Esophagus squamous epithelium (tissue), 5 donors: ENCODE measurements at places on chromosomes 2 and 18. TPM values are rescaled to one million over a fixed set of nuclear protein-coding genes. Genes with fewer than 3 reads are reported as not detected.

- H3K27ac ChIP-seq, result no peak overlapping the region
- no peaks in the 10 kb centered on the region for H3K27me3 ChIP-seq
- no peaks in the 10 kb centered on the region for H3K4me1 ChIP-seq
- H3K4me3 ChIP-seq, result no peak overlapping the region
- H3K36me3 ChIP-seq, result no peaks in the 10 kb centered on the region
These were observed 259.7 kb downstream of the CMPK2 start for GRCh38 chr2:6605836-6606505.

- peaks cover under 1% of the 10 kb centered on the region for H3K4me1 ChIP-seq
- DNase-seq, result no peak
- H3K27me3 ChIP-seq, result no peaks in the 10 kb centered on the region
These were observed 17.4 kb downstream of the XDH start for GRCh38 chr2:31397094-31397493.

DNA sequence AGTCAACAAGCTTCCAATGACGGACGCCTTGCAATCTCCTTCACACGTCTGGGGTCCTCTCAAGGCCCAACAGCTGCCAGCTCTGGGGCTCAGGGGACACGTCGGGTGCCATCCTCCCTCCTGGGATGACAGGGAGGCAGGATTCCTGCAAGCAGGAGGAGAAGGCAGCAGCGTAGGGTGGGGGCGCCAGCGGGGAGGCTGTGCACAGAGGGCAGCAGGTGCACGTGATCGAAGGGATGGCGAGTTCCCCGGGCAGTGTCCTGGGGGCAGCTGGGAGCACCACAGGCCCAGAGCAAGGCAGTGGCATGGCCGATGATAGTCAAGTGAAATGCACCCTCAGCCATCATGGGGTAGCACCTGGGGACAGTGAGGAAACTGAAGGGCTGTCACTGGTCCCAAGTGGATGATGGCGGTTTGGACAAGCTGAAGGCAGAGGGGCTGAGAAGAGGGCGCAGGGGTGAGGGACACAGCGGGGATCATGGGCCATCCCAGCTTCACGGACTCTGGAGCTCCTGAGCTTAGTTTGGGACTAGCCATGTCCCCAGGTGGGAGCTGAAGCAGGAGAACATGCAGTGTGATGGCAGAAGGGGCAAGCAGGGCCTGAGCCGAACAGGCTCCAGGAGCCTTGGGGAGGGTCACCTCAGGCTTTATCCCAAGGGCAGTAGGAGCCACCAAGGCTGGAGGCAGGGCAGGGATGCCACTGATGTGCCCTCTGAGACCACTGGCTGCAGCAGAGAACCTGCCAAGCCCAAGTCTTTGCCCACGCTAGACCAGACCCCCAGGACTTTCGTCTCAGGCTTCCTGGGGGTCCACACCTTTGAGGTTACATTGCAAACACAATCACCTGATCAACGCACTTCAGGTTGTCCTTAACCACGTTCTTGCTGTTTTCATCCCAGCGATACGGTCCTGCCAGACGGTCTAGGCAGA, 16.3 kb upstream of the SNED1 start:
- H3K36me3 ChIP-seq, result no peaks in the 10 kb centered on the region
- no peak overlapping the region for H3K4me3 ChIP-seq
- no peak overlapping the region for H3K27ac ChIP-seq

GRCh38 chr2:47272031-47272864, 117.1 kb upstream of the STPG4 start:
- DNase-seq, result no peak
- H3K27ac ChIP-seq, result peak overlapping the region; percentile 36
- H3K27me3 ChIP-seq, result no peaks in the 10 kb centered on the region
- H3K4me3 ChIP-seq, result peak overlapping the region; percentile 41
- no peaks in the 10 kb centered on the region for H3K36me3 ChIP-seq

GRCh38 chr18:59735269-59735860, 38.1 kb upstream of the CCBE1 start:
- no peaks in the 10 kb centered on the region for H3K27me3 ChIP-seq
- no peak overlapping the region for H3K4me3 ChIP-seq
- DNase-seq, result no peak
- H3K36me3 ChIP-seq, result no peaks in the 10 kb centered on the region

- H3K27me3 ChIP-seq, result no peaks in the 10 kb centered on the region
- H3K4me3 ChIP-seq, result no peak overlapping the region
- no peaks in the 10 kb centered on the region for H3K36me3 ChIP-seq
- H3K27ac ChIP-seq, result no peak overlapping the region
- H3K4me1 ChIP-seq, result no peaks in the 10 kb centered on the region
- no peak for DNase-seq
These were observed 249.8 kb upstream of the GCFC2 start for GRCh38 chr2:75960472-75961009.

DNA sequence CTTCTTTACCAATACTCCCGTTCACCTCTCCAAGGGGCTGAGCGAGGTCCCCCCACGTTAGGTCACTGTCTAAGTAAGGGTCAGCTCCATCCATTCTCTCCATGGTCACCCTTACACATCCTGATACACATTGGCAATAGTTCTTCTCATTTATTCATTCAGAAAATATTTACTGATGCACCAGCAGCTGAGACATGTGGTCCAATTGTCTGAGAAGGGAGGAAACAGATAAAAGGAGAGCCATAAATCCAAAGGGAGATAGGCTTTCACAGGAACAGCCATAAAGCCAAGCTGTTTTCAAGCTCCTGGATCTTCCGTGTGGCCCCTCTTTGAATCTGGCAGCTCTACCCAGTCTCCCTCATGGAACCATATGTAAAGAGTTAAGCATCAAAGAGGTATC, 121.2 kb downstream of the TXNL1 start:
- no peaks in the 10 kb centered on the region for H3K4me1 ChIP-seq
- no peaks in the 10 kb centered on the region for H3K27me3 ChIP-seq
- no peaks in the 10 kb centered on the region for H3K36me3 ChIP-seq
- H3K27ac ChIP-seq, result no peak overlapping the region
- no peak overlapping the region for H3K4me3 ChIP-seq

- no peaks in the 10 kb centered on the region for H3K4me1 ChIP-seq
- H3K27ac ChIP-seq, result no peak overlapping the region
- no peak overlapping the region for H3K4me3 ChIP-seq
- DNase-seq, result no peak
These were observed 760.4 kb downstream of the ADCYAP1 start for GRCh38 chr18:1665079-1665478.

GRCh38 chr2:173747035-173747434, 218.1 kb downstream of the SP3 start:
- H3K27ac ChIP-seq, result no peak overlapping the region
- H3K36me3 ChIP-seq, result no peaks in the 10 kb centered on the region
- H3K4me1 ChIP-seq, result peaks cover 3% of the 10 kb centered on the region
- no peaks in the 10 kb centered on the region for H3K27me3 ChIP-seq

GRCh38 chr2:24742730-24743129, 50.5 kb downstream of the PTRHD1 start:
- no peaks in the 10 kb centered on the region for H3K27me3 ChIP-seq
- H3K36me3 ChIP-seq, result no peaks in the 10 kb centered on the region
- H3K27ac ChIP-seq, result no peak overlapping the region
- no peaks in the 10 kb centered on the region for H3K4me1 ChIP-seq
- DNase-seq, result no peak

DNA sequence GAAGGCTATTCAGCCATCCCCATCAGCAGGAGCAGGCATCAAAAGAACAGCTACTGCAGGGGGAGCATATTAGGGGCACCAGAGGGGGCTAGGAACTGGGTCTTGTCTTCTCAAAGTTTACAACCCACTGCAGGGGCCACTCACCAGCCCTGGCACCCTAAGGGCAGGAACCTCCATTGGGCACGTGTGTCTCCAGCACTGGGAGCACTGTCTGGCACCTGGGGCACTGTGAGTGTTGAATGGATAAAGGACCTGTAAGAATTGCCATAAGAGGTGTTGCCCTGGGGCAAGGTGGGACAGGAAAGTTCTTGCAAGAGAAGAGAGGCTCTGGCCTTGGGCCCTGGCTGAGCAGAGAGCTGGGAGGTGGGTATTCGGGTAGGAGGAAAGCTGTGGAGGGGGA, 1.4 kb upstream of the STEAP3 start:
- no peaks in the 10 kb centered on the region for H3K36me3 ChIP-seq
- no peak for DNase-seq
- peaks cover 22% of the 10 kb centered on the region for H3K4me1 ChIP-seq
- H3K4me3 ChIP-seq, result no peak overlapping the region
- H3K27me3 ChIP-seq, result no peaks in the 10 kb centered on the region

GRCh38 chr2:144240656-144241339, 279.1 kb downstream of the ZEB2 start:
- no peaks in the 10 kb centered on the region for H3K27me3 ChIP-seq
- no peak overlapping the region for H3K27ac ChIP-seq
- no peaks in the 10 kb centered on the region for H3K4me1 ChIP-seq
- no peak for DNase-seq

DNA sequence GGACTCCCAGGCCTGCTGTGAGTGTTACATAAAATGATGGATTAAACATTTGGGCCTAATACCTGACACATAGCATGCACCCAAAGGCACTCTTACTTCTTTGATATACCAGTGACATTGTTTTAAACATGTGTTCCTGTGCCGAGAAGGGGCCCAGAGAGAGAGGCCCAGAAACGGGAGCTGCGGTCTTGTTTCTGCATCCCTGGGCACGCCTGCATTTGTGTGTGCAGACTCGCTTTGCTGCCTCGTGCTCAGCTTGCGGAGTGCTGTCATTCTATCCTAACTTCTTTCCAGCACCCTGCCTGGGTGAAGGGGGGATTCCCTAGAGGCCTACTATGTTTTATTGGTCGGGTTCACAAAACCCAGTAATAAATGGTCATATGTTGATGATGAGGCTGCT, 666.2 kb upstream of the HS6ST1 start:
- H3K36me3 ChIP-seq, result no peaks in the 10 kb centered on the region
- H3K27ac ChIP-seq, result peak overlapping the region; percentile 68
- peaks cover 23% of the 10 kb centered on the region for H3K4me1 ChIP-seq
- no peak for DNase-seq

DNA sequence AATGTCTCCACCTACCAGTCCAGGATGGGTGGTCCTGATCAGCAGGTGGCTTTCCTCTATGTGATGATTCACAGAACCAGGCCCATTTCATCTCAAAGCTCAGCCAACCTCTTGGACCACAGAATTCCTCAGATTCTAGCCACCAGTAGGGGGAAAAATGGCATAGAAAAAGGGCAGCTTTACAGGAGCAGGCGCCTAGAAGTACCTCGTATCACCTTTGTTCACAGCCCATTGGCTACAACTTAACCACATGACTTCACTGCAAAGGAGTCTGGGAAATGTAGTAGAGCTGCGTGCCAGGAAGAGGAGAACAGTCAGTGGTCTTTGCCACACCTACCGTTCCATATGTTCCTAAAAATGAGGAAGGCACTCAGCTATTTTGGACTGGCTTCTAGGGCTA, 62.8 kb upstream of the DTNA start:
- no peaks in the 10 kb centered on the region for H3K4me1 ChIP-seq
- no peak overlapping the region for H3K4me3 ChIP-seq

DNA sequence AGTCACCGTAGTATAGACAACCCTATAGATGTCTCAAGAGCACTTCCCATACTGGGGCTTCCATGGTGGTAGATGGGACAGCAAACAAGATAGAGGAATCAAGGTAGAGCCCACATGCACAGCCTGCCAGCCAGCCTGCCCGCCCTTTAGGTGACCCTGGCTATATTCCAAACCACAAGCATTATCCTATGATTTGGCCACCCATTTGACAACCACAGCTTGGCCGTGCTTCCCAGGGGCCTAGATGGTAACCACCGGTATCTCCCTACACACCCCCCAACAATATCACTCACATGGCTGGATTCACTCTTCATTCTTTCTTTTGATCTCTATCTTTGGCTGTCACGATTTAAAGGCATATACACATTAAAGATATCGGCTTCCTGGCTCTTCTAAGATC, 85.3 kb downstream of the CDK15 start:
- DNase-seq, result no peak
- no peak overlapping the region for H3K4me3 ChIP-seq
- H3K4me1 ChIP-seq, result no peaks in the 10 kb centered on the region
- no peak overlapping the region for H3K27ac ChIP-seq
- no peaks in the 10 kb centered on the region for H3K27me3 ChIP-seq

DNA sequence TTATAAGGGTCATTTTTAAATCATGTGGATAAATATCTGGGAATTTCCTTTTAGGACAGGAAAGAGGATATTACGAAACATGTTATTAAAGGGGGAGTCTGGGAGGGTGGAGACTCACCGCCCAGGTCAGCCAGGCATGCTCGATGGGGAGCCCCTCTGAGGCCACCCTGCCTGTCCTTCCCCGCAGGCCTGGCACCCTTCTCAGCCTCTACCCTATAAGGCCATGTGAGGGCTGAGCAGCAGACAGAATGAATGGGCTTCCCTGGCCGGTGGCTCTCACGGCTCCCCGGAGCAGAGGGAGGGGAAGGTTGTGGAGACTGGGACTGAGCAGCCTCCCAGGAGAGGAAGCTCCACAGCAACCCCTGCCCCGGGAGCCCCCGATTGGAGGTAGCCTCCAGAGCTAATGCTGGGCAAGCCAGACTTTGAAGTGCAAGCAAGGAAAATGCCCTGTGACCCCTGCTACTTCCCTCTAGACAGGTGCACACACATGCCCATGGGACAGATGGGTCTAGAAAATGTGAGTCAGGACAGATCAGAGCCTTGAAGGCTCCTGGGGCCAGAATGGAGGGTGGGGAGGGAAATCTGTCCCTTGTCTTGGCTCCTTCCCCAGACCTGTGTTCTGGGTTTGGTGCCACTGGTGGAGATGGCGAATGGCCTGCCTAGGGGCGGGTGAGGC, 13.2 kb upstream of the ARMC9 start:
- DNase-seq, result no peak
- no peaks in the 10 kb centered on the region for H3K27me3 ChIP-seq
- H3K36me3 ChIP-seq, result no peaks in the 10 kb centered on the region
- H3K4me1 ChIP-seq, result no peaks in the 10 kb centered on the region
- H3K4me3 ChIP-seq, result no peak overlapping the region

DNA sequence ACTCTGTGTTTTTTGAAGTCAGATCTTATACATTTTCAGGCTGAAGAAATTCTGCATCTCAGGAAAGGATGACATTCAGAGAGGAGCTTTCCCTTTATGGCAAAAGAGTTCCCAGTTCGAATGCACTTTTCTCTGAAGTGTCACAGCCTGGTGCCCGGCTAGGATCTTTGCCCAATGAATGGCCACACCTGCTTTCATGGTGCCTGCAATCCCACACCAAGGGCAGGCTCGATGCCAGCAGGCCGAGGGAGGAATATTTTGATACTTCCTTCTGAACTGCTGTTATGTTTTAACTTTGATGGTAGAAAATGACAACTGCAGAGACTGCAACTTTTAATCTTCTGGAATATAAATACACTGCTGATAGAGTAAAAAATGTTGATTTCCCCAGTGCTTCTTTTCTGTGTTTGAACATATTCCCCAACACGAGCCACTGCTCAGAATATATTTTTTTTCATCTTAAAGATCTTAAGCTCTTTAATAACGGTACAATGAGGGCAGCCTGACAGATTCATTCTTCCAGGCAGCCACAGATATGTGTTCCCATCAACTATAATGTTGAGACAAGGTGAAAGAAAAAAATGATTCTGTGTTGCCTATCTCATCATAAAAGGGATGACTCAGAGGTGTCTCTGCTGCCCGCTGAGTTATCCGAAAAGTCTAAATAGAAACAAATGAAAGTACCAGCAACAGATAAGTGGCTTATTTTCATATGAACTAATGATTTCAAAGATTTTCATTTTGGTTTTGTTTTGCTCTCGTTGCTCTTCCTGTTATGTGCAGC, 848.5 kb downstream of the DCDC2C start:
- H3K36me3 ChIP-seq, result no peaks in the 10 kb centered on the region
- H3K27me3 ChIP-seq, result no peaks in the 10 kb centered on the region
- no peak overlapping the region for H3K27ac ChIP-seq
- no peak overlapping the region for H3K4me3 ChIP-seq
- H3K4me1 ChIP-seq, result no peaks in the 10 kb centered on the region

DYNC1I2 gene
- total RNA-seq, result 89.6 TPM

IL1RL1 gene
- 10.9 TPM for total RNA-seq

PCARE gene
- total RNA-seq, result not detected

ARHGEF33 gene
- 0.04 TPM for total RNA-seq

BOD1L2 gene
- total RNA-seq, result not detected

CLIP4 gene
- 85.3 TPM for total RNA-seq
